ENCODE measurements at places on chromosomes 2 and 18.
A peak's percentile ranks its signal among the peaks of the same experiment; 100 is the strongest.

DNA sequence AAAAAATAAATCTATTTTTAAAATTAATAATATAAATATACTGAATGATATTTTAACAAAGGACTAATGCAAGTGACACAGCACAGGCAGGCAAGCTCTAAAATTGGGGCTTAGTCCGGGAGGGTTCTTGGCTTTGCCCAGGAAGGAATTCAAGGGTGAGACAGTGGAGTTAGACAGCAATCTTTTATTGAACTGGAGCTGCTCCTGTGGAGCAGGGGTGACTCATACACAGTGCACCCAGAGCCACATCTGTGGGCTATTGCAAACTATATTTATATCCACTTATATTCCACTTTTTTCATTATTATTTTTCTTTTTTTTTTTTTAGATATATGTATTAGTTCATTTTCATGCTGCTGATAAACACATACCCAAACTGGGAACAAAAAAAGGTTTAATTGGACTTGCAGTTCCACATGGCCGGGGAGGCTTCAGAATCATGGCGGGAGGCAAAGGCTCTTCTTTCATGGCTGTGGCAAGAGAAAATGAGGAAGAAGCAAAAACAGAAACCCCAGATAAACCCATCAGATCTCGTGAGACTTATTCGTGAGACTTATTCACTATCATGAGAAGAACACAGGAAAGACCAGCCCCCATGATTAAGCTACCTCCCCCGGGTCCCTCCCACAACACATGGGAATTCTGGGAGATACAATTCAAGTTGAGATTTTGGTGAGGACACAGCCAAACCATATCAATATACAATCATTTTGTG lies 437.1 kb downstream of the BCL11A start:
- no peak for DNase-seq

DNA sequence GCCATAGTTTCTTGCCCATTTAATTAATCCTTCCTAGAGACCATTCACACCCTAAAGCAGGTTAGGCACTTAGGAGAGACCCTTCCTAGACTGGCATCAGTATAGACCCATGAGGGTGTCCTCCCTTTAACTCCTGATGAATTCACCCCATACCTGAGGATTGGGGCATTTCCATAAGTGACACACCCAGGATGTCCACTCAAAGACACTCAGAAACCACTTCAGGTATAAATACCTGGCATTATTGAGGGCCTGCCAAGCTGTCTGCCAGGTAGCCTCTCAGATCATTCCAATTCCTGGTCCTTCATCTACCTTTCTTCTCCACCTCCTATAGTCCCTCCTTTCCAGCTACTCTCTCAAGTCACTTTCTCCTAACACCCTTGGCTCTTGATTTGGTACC lies 57.5 kb upstream of the SLC14A2 start:
- DNase-seq, result no peak

- DNase-seq, result no peak
These were observed 171.6 kb downstream of the LDLRAD4 start for GRCh38 chr18:13390196-13390595.

GRCh38 chr18:44729631-44730101 lies 49.0 kb downstream of the SETBP1 start:
- DNase-seq, result peak; percentile 16

GRCh38 chr18:3472681-3473544 lies 22.9 kb downstream of the TGIF1 start:
- no peak for DNase-seq

- no peak for DNase-seq
These were observed 673 bp upstream of the SMCHD1 start for GRCh38 chr18:2654928-2655177.

All from retina (tissue), 1 donor.